ENCODE measurements at places on chromosomes 5 and 9. TPM values are rescaled to one million over a fixed set of nuclear protein-coding genes. Genes with fewer than 3 reads are reported as not detected.

The SOHLH1 gene
- total RNA-seq, result not detected

The PCDHGC3 gene
- 29.7 TPM for total RNA-seq

The ADAMTSL2 gene
- total RNA-seq, result under 0.01 TPM

The LHX3 gene
- not detected for total RNA-seq

The SPATA31E1 gene
- not detected for total RNA-seq

The UBE2QL1 gene
- 0.12 TPM for total RNA-seq

The TMOD1 gene
- 0.30 TPM for total RNA-seq

The SLC22A4 gene
- total RNA-seq, result 1.5 TPM

The PARP8 gene
- total RNA-seq, result 13.1 TPM

The TRMO gene
- total RNA-seq, result 12.2 TPM

The TRIM7 gene
- 2.9 TPM for total RNA-seq

The CEP78 gene
- total RNA-seq, result 5.4 TPM

The PAPPA gene
- 62.5 TPM for total RNA-seq

The MYMK gene
- not detected for total RNA-seq

The TMEM232 gene
- 4.6 TPM for total RNA-seq

The CBY3 gene
- not detected for total RNA-seq

The SLC6A18 gene
- total RNA-seq, result not detected

The SEMA4D gene
- under 0.01 TPM for total RNA-seq

Data from smooth muscle cell of the coronary artery (primary cell).